ENCODE measurements at places on chromosomes 6 and 20.

- DNase-seq, result no peak
Observed at GRCh38 chr20:53171065-53171464, 198.9 kb downstream of the TSHZ2 start.

GRCh38 chr6:72275888-72276287 is 346.0 kb upstream of the KCNQ5 start:
- DNase-seq, result no peak

- peak; percentile 48 for DNase-seq
Observed at GRCh38 chr6:132819405-132820161, 5.2 kb downstream of the RPS12 start.

GRCh38 chr20:10264166-10264558 is 45.5 kb downstream of the SNAP25 start:
- DNase-seq, result no peak

DNA sequence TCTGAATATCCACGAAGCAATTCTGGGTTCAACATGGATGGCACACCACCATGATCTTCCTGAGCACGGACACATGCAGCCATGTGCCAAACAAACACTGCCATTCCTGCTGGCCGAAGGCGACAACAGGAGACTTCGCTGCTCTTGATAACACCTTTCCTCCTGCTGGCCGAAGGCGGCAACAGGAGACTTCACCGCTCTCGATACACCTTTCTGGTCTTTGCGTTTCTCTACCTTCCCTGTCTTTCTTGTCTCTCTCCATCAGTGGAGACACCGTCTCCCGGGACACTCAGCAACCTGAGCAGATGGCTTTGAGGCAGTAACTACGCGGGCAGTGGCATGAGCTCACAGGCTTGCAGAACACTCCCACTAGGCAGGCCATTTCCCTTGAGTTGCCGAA is 54.9 kb upstream of the MPC1 start:
- no peak for DNase-seq

GRCh38 chr20:63858393-63859165 is 2.7 kb upstream of the ABHD16B start:
- DNase-seq, result no peak

DNA sequence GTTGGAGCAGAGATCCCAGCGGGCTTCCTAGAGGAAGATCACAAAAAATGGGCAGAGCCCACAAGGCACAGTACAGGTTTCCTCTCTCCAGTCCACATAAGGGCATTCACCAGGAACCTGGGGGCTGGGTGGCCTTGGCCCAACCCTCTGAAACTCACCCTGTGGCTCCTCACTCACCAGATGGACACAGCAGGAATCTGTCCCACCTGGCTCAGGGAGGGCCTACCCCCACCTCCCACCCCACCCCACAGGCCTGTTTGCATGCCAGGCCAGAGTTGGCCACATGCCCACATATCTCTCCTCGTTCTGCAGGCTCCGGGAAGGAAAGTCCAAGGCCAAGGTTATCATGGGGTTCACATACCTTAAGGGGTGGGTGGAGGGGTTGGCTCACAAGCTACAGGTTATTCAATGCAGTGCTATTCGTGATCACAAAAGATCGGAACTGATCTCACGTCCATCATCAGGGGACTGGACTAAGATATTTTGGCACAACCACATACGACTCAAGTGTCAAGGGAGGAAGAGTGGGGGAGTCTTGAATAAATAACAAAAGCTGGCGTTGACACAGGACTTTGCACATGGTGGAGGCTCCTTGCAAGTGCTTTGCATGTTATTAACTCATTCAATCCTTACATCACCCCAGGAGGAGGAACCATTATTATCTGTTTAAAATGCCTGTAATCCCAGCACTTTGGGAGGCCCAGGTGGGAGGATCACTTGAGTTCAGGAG is 13.0 kb downstream of the RIPOR3 start:
- no peak for DNase-seq

DNA sequence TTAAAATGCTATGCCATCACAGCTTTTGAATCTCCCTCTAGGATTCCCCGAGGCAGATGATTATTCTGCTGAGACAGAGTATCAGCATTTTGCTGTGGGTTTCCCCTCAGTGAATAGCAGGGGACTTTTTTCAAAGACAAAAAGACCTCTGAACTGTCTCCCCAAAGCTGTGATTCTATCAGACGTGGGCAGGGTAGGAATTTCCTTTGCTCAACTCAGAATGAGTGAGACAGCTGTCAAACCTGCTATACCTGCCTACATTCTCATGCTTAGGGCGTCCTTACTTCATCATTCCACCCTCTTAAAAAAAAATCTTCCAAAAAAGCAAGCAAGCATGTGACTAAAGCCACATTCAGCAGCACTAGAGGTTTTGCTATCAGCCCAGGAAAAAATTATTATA is 147.6 kb upstream of the FAM83B start:
- no peak for DNase-seq

- DNase-seq, result no peak
Observed at GRCh38 chr20:57950764-57951485, 241.1 kb upstream of the PMEPA1 start.

DNA sequence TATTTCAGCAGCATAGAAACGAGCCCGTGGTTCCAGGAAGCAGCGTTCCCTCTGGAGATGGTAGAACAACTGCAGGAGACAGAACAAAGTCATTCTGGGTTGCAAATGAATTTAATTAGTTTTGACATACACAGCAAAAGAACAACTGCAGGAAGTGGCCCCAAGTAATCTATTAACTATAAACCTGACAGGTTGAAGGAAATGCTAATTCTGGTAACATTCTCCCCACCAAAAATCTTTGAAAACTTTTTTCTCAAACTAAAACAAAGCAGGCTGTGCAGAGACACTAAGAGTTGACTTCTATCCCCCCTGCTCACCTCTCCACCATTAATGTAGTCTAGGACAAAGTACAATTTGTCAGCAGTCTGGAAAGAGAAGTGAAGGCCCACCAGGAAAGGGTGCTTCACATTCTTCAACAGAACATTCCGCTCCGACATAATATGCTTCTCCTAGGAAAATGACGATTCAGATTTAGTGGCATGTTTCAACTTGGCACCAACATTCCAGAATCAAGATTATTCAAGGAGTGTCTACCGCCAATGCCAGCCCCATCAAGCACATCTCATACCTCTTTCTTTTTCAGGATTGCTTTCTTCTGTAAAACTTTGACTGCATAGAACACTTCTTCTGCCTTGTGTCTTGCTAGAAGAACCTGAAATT is 120.4 kb upstream of the SLC2A12 start:
- DNase-seq, result no peak

GRCh38 chr6:6386010-6386409 is 65.5 kb upstream of the F13A1 start:
- no peak for DNase-seq

DNA sequence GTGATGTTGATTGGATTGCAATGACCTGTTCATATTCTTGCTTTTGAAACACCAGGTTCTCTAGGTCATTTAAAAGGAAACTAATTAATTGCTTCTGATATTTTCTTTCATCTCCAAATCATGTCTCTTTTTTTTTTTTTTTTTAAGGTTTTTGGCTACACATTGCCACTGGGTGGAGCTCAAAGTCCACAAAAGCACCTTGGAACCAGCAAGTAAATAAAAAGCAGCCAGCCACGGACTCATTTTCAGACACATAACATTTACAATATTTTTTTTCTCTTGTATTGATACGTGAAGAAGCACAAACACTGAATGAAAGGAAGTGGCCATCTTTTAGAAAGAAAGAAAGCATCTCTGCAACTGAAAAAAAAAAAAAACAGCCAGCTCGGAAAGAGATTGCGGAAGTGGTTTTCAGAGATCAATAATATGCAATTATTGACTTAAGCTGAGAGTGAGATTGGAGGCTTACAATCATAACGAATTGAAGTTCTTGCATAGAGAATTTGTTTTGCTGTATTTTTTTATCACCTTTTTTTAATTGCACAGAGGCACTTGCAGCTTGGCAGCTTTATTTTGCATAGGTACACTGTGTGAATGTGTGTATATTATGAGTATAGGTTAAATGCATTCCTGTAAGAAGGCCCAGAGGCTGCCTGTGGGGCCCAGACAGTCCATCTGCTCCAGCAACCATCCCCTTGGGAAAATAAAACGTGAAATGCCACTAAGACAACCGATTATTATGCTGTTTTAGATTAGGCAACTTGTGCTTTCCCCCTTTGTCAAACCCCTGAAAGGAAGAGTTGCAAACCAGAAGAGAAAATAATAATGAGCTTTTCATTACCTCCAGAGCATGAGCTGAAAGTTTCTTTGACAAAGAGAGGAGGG is 28.2 kb downstream of the CGA start:
- peak; percentile 57 for DNase-seq

- no peak for DNase-seq
Observed at GRCh38 chr6:138227316-138227781, 9.1 kb upstream of the PBOV1 start.

DNA sequence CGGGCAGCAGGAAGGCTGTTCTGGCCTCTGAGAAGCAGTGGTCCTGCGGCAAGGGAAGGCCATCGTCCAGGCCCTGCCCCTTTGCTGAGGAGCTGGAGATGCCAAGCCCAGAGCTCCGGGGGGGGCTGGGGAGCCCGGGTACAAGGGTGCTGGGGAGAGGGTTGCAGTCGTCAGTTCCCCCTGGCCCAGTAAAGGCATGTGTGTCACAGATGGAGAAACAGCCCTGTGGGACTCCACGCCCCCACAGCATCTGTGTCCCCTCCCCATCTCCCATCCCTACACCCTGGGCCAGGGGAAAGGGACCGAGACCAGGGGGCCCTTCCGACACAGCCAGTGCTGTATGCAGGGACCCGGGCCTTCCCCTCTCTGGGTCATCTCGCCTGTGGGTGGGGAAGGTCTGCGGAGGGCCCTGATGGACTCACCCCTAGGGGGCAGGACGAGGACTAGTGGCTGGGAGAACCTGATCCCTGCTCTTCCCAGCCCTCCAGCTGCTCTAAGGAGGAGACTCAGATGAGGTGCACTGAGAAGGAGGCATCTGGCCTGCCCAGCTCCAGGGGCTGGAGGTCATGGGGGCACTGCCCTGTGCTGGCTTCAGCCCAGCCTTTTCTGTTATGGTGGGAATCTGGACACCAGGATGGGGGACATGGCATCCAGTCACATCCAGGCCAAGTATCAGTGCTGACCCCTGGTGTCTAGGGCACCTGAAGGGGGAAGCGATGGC is 609 bp downstream of the MYL9 start:
- DNase-seq, result peak; percentile 63

DNA sequence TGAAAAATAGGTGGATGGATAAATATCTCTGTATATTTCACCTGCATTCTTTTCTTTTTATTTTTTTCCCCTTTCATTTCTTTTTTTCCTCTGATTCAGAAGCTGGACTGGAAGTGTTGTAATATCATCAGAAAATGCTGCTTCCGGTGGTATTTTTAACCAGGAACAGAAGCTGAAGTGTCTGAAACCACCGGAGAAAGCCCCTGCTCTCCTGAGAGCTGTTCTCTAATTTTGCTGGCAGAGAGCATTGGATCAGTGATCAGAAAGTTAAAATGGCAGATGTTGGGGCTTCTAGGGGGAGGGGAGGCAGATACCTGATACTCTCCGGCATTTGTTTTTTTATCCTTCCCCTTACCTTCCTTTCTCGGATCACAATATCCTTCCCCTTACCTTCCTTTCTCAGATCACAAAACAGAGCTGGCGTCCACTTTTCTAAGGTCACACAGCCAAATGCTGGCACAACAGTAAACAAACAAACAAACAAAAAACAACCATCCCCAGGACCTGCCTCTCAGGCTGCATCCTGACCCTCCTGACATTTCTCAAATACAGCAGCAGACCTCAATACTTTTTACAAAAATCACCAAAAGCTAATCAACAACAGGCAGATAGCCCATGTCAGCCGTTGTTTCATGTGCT is 143.2 kb upstream of the ZNF217 start:
- DNase-seq, result peak; percentile 76

DNA sequence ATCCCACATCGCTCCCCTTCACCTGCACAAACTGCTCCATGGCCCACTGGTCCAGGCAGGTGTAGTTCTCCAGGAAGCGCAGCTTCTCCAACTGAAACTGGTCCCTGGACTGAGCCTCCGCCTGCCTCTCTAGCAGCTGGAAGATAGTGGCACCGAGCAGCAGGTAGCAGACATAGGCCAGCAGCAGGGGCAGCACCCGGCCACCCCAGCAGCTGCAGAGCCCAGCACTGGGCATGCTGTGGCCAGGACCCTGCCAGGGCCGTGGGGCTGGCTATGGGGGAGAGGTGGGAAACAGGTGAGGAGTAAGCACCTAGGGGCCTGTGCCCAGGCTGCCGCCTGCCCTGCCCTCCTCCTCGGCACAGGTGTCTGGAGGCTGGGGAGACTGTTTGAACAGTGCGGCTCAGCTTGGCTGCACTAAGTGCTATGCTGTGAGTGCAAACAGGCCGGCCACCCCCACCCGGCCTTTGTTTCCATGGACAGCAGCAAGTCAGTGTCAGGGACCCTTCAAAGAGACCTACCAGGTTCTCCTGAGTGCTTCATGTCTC is at the start of gene KCNK16:
TSS of gene KCNK16 (minus strand) at position 397 of the 545 bp plus-strand sequence. CDS start at position 235, 162 bp downstream.
- DNase-seq, result no peak

DNA sequence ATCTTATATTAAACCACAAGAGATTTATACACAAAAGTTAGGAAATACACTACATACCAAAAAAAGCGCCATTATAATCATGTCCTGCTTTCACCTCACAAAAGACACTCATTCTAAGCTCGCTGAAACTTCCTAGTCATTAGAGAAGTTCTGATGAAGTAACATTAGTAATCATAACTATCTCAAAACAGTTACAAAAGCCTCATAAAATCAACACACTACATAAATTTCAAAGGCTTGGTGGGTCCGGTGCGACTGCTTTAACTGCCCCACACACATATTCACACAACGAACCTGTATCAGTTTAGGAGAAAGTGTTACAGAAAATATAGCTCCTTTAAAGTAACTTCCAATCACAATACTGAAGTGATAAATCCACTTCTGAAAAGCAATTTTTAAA is 1.9 kb downstream of the PHIP start:
- DNase-seq, result peak; percentile 7

DNA sequence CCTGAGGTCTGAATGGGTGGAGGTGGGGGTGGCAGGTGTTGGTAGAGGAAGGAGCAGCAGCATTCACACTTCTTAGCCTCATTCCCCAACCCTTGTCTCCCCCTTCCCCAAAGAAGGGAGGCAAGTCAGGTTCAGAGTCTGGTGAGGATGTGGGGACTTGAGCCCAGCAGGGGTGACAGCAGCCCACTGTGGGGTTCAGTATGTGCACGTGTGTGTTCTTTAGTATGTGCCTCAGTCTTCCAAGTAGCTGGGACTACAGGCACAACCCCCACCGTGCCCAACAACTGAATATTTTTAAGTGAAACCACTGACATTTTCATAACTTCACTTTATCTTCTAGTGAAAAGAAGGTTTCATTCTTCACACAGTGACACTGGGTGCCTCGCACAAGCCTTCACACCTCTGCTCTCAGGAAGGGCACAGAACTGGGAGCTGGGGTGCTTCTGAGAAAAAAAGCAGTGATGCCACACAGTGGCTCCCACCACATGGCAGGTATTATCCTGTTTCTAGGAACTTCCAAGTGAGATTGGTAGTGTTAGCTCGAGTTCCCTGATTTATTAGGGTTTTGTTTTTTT is 33.4 kb upstream of the PRELID3B start:
- no peak for DNase-seq

- peak; percentile 7 for DNase-seq
Observed at GRCh38 chr6:89745716-89746115, 73.9 kb downstream of the MDN1 start.

- DNase-seq, result no peak
Observed at GRCh38 chr20:63029358-63030121, 22.8 kb upstream of the BHLHE23 start.

GRCh38 chr20:34643928-34644327 is 33.0 kb downstream of the PIGU start:
- peak; percentile 31 for DNase-seq
